Stimulated activated memory B cell treated with anti-CD40 and anti-IgM and Interleukin-4, amounts not matched to agents 10 μg/mL and 1 μg/mL and 100 μg/mL, for 72 hours (primary cell): ENCODE measurements at places on chromosomes 11 and 22.

DNA sequence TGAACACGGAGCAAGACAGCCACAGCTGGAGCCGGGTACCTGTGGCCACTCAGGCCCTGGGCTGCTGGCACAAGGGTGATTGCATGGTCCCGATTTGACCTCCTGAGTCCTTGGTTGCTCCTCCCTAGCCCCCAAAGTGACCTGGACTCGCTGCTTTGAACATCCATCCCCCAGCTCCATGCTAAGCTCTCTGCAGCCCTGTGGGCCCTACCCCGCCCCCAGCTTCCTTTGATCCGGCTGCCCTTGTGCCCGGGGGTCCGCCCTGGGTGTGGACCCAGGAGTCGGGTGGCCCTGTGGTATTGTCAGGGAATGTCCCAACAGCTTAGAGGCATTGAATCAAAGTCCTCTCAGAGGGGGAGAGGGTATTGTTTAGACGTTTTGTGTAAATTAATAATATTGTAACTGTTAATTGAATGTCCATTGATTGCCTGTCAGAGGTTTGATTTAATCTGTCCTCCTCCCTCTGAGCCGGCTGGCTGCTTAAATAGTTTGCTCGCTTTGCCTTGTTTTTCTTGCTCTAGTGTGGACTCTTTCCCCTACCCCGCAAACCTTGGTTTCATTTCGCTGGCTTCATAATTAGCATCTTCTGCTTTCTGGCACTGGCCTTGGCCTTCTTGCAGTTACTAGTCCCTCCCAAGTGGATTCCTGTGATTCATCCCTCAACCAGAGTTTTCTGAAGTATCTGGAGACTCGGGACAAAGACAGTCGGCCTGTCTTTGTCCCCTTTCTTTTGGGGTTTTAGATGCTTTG, 20.7 kb downstream of the GRIK4 start:
- ATAC-seq = no peak

DNA sequence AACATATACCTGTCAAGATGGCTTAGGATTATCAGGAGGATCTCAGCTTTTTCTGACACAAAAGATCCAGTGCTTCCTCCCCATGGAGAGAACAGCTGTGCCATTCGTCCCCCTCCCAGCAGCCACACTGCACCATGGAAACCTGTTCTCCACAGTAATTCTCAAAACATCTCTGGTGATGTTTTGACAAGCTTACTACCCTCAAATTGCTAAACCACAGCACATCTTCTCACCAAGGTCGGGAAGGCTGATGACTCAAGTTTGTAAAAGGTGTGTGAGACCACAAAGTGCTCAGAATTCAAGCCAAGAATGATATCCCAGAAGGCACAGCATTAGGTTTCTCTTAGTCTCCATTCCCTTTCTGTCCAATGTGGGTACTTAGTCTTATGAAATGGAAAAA, 3.9 kb upstream of the RAB38 start:
- no peak for ATAC-seq

DNA sequence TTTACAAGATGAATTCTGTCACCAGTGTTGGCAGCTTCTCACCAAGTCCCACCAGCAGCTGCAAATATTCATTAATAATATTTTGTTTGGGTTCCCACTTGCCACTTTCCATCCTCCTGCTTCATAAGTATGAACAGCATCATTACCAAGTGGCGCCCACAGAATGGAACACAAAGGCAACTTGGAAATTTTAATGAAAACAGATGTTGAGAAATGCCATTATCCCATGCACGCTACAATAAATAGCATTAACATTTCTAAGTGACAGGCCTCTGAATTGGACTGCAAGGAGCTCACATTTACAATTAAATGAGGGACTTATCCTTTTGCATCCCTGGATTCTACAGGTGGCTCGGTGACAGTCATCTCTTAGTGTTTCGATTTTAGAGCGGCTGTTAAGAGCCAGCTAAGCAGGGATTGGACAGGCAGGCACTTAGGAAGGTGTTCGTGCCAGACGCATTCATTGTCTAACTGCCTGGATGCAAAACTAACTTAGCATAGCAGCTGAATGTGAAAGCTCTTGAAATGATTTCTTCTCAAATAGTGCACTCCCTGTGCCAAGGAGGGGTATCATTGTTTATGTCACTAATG, 170.3 kb downstream of the KIRREL3 start:
- ATAC-seq = no peak

DNA sequence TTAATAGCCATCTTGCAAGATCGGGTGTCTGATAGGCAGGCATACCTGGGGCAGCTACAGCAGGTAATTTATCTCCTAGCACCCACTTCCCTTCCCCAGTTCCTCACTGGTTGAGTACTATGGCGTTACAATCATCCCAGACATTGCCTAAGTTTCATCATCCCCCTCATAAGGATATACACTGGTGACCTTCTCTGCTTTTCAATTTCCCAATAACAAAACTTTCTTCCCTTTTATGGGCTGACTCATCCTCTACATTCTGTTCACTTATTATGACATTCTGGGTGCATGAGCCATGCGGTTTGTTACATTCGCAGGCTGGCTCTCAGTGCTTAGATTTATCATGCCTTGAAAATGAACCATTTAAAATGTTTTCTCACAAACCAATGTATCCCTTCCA, 5.0 kb upstream of the MRPL11 start:
- ATAC-seq = no peak

- ATAC-seq = no peak
Observed at GRCh38 chr11:121523581-121524232, 70.9 kb upstream of the SORL1-AS1 start.

GRCh38 chr22:20135265-20135664, 3.7 kb downstream of the ZDHHC8 start:
- no peak for ATAC-seq

GRCh38 chr11:36996795-36997194, 398.8 kb upstream of the RAG2 start:
- no peak for ATAC-seq

DNA sequence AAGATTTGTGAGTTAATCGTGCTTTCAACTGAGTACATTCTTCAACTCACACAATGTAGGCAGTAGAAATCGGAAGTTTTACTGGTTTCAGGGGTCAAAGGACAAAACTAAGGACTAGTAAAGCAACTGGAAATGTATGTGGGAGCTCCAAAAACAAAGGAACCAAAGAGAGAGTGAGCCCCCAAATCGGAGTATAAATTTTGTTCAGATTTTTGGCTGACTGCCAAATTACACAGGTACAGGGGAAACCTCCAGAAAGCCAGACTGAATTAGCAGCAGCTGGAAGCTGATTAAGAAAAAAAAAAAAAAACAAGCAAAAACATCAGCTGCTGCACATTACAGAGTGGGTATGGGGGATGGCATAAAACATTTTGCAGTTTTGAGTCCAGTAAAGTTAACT, 75.2 kb upstream of the GNAZ start:
- no peak for ATAC-seq

- no peak for ATAC-seq
Observed at GRCh38 chr11:103364687-103365086, 255.5 kb downstream of the DYNC2H1 start.

- no peak for ATAC-seq
Observed at GRCh38 chr22:28813772-28814518, 13.6 kb upstream of the XBP1 start.

DNA sequence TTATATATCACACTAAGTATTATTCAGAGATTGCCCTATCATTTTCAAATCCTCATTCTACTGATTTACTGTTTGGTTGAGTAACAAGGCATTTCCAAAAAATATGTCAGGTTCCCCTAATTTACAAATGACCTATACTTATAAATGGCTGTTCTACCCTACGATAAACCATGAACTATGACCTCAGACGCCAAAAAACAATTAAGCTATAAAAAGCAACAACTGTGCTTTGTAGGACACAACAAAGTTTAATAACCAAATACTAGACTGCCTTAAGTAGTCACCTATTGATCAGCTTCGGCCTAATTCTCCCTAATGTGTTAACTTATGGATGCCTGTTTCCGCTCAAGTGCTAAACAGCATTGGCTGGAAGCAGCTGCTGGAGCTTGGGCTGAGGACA, 53.2 kb downstream of the PICALM start:
- no peak for ATAC-seq

GRCh38 chr11:8704136-8704535, 21.5 kb downstream of the RPL27A start:
- ATAC-seq = no peak

GRCh38 chr11:36091256-36091811, 147.5 kb downstream of the LDLRAD3 start:
- no peak for ATAC-seq

- ATAC-seq = peak; percentile 44
Observed at GRCh38 chr11:44915621-44916020, 35.1 kb downstream of the TP53I11 start.

DNA sequence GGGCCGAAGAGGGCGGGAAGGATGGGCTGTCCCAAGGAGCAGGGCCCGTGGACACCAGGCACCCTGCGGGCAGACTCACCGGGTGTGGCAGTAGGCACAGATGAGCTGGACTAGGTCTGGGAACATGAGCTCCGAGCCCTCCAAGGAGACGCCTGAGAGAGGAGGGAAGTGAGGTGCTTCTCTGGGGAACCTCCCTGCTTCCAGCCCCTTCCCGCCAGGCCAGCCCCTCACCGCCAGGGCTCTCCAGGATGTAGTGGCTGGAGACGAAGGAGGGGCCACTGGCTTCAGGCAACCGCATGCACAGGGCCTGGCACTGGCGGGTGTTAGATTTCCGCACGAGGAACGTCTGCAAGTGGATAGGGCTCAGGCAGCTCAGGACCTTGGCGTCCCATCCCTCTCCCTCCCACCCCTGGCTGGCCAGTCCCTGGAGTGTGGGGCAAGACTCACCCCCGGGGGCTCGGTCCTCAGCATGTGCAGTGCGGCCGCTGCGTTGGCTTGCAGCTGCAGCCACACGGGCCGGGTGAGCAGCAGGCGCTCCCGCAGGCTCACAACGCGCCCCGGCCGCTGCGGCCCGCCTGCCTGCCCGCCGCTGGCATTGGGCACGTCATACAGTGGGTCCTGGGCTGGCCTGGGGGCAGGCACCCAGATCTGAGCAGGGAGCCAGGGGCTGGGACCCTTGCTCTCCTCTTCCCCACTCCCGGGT, 552 bp downstream of the RIN1 start:
- peak; percentile 3 for ATAC-seq

GRCh38 chr11:14764579-14765527, 121.2 kb downstream of the PDE3B start:
- ATAC-seq = peak; percentile 91

DNA sequence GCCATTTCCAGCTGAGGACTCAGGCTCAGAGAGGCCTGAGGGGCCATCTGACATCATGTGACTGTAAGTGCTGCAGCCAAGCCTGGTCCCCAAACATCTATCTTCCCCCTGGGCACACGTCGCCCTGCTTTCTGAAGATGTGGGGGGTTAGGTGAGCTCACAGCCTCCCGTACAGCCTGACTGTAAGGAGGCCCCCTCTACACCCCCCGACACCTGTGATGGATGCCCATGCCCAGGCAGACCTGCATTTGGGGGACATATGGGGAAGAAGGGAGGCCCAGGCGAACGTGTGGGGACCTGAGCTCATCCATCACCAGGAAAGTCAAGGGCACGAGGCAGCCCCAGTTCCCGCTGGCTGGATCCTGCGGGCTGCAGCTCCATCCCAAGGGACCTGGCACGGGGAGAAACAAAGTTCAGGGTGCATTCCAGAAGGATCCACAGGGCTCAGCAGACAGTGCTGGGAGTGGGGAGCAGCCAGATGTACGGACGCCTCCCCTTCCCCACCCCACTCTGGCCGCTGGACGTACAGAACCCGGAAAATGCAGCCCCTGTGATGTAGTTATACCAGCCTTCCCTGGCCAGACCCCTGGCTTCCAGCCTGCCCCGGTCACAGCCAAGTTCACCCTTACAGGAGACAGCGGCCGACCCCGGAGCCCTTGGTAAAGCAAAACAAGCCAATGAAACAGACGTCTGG, 1431.4 kb downstream of the BRD1 start:
- ATAC-seq = peak; percentile 21

GRCh38 chr11:13065200-13065787, 56.2 kb downstream of the RASSF10 start:
- no peak for ATAC-seq

GRCh38 chr11:60937144-60937527, 12.9 kb downstream of the TMEM132A start:
- ATAC-seq = no peak

- ATAC-seq = no peak
Observed at GRCh38 chr22:49825436-49825835, 2.2 kb downstream of the BRD1 start.

GRCh38 chr11:122074022-122074421, 42.0 kb downstream of the BLID start:
- ATAC-seq = no peak
